AG04449 (cell line): ENCODE measurements at places on chromosomes 5 and 9.

GRCh38 chr5:132873119-132873929 lies at the start of gene LEAP2:
Gene LEAP2 (plus strand): TSS chr5:132873668. CDS start chr5:132873695, 27 bp downstream.
- DNase-seq, result no peak

- no peak for DNase-seq
Observed at GRCh38 chr9:20188616-20189369, 400.0 kb upstream of the SLC24A2 start.

GRCh38 chr5:35149041-35149440 lies 81.2 kb downstream of the PRLR start:
- no peak for DNase-seq

- DNase-seq, result no peak
Observed at GRCh38 chr5:16571016-16571415, 45.8 kb downstream of the RETREG1 start.

DNA sequence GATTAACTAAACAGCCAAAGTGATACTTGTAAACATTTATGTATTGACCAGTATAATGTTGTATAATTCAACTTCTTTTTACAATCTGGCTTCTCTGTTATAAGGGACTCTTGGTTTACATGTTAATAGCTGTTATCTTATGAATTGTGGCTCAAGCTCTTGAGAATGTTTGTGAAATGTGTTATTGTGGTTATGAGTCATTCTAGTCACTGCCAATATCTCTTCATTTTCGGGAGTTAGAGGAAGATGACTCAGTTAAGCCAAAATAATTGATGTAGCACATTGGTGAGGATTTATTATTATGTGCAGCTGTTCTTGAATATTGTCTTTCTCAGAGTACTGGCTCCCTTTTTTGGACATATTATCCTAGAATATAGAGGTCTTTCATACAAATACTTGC lies 655.2 kb upstream of the RIOK2 start:
- peak; percentile 74 for DNase-seq

DNA sequence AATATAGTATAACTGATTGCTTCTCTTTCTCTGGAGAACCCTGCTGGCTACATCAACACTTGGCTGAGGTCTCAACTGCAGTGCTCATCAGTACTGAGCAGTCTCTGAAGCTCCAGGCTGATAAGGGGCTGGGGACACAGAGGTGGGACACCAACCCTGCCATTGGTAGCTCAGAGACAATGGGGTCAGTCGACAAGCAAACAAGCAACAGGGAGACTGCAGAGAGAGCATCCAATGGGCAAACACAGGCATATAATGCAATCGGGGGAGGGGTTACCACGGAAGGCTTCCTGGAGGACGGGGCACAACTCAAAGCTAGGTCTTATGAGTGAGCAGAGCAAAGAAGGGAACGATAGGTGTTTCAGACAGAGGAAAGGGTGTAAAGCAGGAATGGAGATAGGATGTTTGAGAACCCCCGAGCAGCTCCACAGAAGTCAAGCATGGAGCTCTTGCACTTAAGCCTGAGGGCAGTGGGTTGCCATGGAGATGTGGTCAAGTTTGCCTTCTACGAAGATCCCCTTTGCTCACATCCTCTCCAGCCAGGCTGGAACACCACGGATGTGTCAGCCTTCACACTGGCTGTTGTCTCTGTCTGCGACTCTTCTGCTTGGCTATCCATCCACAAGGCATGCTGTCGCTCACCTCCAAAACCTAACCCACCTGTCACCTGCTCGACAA lies 21.5 kb upstream of the AKNA start:
- no peak for DNase-seq

DNA sequence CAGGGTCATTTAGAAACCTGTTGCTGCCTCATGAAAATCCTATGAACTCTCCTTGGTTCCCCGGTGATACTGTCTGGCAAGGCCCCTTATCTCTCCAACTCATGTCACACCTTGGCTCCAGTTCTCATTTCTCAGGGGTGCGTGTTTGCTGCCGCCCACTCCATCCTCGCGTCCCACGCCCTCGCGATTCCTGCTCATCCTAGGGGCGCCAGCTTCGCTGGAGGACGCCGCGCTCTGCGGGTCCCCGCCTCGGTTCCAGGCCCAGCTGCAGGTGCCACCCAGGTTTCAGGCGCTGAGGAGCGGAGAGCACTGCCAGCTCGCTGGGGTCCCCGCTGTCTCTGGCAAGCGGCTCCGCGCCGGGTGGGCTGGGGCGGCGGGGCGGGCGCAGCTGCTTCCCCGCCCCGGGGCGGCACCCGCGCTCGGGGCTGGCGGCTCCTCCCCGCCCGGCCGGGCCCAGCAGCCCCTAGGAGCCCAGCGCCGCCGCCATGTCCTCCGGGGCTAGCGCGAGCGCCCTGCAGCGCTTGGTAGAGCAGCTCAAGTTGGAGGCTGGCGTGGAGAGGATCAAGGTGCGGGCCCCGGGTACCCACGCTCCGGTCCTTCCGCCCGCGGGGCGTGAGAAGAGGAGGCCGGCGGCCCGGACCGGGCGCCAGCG lies at the start of gene GNG10:
Gene GNG10, plus strand, starts transcription at position 456 of the 652 bp plus-strand sequence. Its CDS starts 30 bp downstream, at position 486.
- DNase-seq, result no peak

- DNase-seq, result no peak
Observed at GRCh38 chr5:120207129-120207528, 257.0 kb upstream of the PRR16 start.

GRCh38 chr5:93915142-93915553 lies 173.7 kb upstream of the POU5F2 start:
- no peak for DNase-seq

DNA sequence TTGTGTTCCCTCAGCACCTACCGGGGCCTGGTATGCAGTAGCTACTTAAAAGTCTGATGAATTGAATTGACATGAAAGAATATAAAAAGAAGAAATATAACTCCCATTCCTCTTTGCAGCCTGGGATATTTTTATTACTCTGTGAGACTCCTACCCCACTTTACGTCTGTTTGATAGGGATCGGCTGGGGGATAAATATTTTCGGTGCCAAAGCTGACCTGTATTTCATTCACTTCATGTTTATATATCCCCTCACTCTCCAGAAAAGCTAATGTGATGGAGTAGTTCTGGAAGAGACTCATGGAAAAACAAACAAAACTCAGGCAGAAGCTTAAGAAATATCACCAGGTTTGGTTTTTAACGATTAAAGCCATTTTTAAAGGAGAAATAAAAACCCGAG lies 108.2 kb upstream of the TBC1D2 start:
- DNase-seq, result no peak

GRCh38 chr9:79256691-79257213 lies 315.0 kb upstream of the TLE4 start:
- peak; percentile 65 for DNase-seq

GRCh38 chr9:27771803-27772545 lies 198.7 kb upstream of the C9orf72 start:
- DNase-seq, result no peak

- DNase-seq, result no peak
Observed at GRCh38 chr5:14663734-14664269, 716 bp upstream of the OTULIN start.

DNA sequence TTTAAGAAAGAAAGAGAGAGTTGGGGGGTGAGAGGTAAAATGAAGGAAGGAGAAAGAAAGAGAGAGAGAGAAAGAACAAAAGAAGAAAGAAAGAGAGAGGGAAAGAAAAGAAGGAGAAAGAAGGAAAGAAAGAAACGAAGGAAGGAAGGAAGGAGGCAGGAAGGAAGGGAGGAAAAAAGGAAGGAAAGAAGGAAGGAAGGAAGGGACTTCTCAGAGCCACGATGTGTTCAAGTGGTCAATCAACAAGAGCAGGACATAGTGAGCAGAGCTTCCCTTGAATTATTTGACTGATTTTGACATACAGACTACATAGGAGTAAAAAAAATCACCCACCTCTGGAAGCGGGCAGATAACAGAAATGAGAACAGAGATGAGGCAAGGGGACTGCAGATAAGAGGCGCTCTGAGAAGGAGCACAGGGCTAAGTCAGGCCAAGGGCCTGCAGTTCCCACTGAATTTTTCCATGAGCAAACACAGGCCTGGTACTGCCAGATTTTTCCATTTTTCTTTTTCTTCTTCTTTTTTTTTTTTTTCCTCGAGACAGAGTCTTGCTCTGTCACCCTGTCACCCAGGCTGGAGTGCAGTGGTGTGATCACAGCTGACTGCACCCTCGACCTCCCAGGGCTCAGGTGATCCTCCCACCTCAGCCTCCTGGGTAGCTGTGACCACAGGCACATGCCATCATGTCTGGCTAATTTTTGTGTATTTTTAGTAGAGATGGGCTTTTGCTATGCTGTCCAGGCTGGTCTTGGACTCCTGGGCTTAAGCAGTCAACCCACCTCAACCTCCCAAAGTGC lies 77.7 kb upstream of the IL17B start:
- no peak for DNase-seq

DNA sequence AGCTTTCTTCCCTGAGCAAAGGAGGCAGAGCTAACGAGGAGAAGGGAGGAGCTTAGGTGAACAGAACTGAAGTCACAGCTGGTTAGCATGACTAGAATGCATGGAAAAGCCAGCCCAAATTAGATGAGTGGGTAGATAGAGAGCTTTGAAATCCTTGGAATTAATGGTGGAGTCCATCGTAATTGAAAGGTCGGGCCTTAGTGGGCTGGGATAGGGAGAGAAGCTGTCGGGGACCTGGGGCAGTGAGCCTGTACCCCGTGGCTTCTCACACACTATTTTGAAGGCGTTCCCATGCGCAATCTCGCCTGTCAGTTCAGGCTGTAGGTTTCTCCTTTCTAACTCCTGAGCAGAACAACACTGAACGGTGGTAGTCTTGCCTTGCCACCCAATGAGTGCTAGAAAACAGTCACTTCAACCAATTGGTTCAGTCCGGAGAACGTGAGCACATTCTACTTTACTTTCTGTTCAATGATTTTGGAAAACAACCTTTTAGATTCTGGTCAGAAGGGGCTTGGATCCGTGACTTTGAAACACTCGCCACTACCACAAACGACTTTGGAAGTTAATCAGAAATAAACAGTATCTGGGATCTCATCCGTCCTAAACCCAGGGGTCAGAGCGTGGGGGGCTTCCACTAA lies 655 bp upstream of the RAI14 start:
- DNase-seq, result peak; percentile 78

DNA sequence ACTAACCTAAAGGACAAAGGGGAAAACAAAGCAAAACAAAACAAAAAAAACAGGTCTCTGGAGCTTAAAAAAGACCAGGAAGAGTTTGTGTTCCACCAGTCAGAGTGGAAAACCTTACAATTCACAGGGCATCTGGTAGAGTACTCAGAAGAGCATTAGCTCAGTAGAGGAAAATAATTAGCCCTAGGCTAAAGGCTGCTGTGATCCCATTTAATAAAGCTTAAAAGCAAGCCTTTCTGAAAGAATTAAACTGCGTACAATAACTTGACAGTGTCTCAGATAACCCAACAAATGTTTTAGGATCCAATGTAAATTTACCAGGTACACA lies 7.3 kb downstream of the ECM2 start:
- no peak for DNase-seq

DNA sequence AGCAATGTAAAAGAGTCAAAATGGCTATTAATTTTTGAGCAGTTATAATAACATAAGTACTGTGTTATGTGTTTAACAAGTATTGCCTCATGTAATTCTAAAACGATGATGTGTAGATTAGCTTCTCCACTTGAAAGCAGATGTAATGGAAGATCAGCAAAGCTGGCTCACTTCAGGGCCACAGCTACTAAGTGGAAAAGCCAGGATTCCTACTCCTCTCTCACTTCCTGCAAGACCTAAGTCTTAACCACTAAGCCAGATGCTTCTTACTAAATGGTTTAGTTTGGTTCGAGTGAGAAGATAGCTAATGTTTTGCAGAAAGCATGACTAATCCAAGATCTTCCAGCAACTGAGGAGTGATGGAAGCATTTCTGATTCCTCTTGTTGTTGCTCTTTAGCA lies 15.7 kb upstream of the TNC start:
- peak; percentile 90 for DNase-seq

- DNase-seq, result no peak
Observed at GRCh38 chr5:176734756-176735342, 75.5 kb upstream of the UNC5A start.

GRCh38 chr5:136482206-136482605 lies 116.9 kb upstream of the TRPC7 start:
- DNase-seq, result no peak

DNA sequence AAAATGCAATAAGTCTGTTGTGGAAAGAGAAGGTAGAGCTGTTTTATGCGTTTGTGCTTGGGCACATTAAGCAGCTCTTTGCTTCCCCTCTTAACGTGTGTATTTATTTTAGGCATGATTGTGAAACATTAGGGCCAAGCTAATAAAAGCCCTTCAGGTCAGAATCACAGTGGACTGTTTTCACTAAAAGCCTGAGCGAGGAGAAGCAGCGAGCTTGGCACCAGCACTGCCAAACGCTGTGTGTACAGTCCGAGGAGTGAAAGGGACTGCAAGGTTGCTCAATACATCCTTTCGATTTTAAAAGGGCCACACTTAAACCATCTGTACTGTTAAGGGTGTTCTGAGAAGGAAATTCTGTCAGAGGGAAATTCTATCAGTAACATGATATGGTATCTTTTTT lies 107.2 kb upstream of the CKMT2 start:
- DNase-seq, result no peak

- DNase-seq, result no peak
Observed at GRCh38 chr5:169258372-169259000, 42.5 kb downstream of the SLIT3 start.

DNA sequence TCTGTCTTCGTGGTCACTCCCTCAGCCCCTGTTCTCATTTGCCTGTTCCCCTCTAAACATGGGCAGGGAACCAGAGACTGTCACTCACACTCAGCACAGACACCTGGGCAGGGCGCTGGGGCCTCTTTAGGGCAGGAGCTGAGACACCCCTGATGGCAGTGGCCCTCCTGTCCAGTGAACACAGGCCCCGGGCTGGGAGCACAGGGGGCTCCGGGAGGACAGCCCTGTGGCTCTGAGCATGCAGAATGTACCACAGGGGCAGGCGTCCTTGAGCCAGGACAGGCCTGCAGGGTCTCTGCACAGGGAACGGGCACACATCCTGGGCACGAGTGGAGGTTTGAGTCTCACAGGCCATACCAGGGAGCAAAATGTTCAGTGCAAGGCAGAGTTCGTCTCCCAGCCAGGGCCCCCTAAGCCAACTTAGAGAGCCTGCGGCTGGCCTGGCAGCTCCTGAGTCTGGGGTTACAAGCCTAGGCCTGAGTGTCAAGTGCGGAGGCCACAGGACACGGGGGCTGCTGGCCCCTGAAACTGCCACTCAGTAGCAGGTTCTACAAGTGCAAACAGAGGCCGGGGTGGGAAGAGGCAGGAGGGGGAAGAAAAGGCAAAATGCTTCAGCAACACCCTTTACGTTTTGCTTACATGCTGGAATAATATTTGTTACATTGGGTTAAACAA lies 55.9 kb upstream of the NKD2 start:
- no peak for DNase-seq

- no peak for DNase-seq
Observed at GRCh38 chr5:164748861-164749260, 1243.4 kb downstream of the MAT2B start.

DNA sequence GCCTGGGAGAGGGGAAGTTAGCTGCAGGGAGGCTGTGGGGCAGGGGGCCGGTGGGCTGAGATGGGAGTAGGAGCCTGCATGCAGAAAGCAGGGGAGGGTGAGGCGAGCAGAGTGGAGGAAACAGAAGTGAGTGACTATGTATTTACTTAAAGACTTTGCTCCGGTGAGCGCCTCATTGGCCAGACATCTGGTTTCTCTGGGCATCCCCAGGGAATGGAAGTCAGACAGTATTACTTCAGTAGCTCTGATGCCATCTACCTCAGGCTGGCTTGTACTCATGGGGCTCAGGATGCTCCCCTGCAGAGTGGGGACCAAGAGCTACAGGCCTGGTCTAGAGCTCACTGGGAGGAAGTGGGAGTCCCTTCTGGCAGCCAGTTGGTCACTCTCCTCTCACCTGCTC lies 78.2 kb upstream of the ARAP3 start:
- DNase-seq, result no peak

GRCh38 chr9:22240619-22241018 lies 206.0 kb upstream of the DMRTA1 start:
- DNase-seq, result no peak
